KBM-7 (cell line): ENCODE measurements at places on chromosomes 6 and 20.

- peak; percentile 12 for DNase-seq
Measured at GRCh38 chr6:16493112-16493511, 254.7 kb downstream of the GMPR start.

GRCh38 chr6:99979953-99980352 is 14.1 kb downstream of the MCHR2 start:
- no peak for DNase-seq

DNA sequence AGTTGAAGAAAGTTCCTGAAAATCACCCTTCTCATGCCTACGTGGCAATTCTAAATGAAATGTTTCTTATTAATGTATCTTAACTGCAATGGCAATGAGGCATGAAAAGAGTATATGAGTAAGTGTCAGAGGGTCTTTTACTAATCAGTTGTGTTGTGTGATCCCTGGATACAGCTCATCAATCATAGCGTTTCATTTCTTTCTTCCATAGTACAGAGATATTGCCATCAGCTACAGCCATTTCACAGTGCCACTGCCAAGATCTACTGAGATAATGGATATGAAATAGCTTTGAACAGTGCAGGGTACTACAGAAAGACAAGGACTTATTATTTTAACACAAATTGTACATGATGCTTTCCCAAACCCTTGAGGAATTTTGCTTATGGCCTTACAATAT is 450.8 kb downstream of the KHDRBS2 start:
- no peak for DNase-seq

DNA sequence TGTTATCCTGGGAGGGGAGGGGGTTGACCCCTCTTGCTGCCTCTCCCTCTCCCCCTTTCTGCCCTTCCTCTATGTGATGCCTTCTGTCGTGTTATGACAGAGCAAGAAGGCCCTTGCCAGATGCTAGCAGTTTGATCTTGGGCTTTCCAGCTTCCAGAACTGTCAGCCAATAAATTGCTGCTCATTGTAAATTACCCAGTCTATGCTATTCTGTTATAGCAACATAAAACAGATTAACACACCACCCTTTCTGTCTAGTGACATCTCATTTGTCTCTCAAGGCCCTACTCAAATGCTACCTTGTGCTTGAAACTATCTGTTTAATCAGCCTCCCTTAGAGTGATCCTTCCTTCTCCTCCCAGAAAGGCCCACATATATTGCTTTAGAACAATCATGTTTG is 16.4 kb upstream of the MAP3K4 start:
- no peak for DNase-seq

DNA sequence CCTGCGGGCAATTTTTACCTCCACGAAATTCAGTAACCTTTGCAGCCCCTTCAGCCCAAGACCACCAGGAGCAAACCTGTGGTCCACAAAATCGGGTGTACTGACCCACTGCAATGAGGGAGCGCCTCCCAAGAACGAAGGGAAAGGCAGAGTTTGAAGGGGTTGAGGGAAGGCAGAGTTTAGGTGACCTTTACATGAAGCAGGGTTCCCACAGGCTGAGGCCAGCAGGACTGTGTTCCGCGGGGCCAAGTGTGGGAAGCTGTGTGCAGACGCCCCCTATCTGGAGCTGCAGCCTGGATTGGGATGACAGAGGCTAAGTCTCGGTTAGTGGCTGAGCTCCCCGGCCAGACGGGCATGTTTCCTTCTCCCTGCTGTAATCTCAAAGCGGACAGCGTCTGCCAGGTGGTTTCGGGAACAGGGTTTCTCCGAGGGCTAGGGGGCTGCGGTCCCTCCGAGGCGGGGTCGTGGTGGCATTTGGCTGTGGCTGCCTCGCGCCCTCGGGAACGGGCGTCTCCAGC is 826 bp upstream of the PYGB start:
- peak; percentile 56 for DNase-seq

GRCh38 chr6:30363459-30363858 is 18.5 kb downstream of the RPP21 start:
- no peak for DNase-seq

GRCh38 chr6:122799916-122800686 is 11.0 kb downstream of the SMPDL3A start:
- no peak for DNase-seq

DNA sequence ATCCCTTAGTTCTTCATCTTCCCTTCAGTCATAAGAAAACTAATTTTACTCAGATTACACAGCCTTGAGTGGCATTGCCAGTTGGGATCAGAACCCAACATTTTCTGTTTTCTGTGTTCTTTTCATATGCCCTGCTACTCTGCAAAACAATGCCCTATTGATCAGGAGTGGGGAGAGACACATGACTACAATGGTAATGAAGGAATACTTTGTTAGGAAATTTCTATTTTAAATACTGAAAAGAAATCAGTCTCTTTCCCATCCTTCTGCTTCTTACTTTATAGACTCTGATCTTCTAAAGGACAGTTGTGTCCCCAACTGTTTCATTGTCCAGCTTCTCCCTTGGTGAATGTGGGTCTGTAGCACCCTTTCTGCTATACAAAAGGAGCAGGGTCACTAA is 5.5 kb upstream of the PKIB start:
- DNase-seq: no peak

- no peak for DNase-seq
Measured at GRCh38 chr20:8309634-8310033, 177.6 kb downstream of the PLCB1 start.

- no peak for DNase-seq
Measured at GRCh38 chr6:144365271-144365670, 80.1 kb downstream of the UTRN start.

DNA sequence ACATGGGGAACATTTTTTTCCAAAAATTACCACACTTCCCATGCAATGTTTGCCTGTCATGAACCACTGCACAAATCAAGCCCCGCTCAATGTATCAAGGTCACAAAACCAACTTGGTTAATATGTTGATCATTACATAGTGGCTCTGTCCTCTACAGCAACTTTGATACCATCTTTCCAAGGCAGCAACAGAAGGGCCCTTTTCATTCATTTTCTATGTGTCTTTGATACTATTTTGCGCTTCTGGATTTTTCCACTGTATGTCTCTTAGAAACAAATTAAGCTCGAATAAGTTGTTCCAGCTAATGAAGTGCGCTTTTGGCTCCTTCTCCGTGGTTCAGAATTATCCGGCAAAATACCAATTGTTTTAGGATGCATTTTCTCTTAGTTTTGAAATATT is 1.5 kb downstream of the ZHX3 start:
- no peak for DNase-seq

DNA sequence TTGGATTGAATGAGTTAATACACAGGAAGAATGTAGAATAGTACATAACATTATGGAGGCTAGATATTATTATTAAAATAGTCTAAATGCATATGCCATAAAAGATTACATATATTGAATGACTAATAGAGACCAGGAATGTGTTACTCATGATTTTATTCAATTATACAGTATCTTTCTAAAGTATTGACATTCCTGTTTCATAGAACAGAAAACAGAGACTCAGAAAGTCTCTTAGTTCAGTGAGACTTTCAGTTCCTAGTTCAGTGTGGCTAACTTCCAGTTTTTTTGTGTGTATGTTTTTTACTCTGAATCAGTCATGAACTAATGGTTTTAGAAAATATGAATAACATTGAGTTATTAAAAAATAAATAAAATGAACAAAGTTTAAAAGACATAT is 34.6 kb upstream of the TMEM244 start:
- no peak for DNase-seq

DNA sequence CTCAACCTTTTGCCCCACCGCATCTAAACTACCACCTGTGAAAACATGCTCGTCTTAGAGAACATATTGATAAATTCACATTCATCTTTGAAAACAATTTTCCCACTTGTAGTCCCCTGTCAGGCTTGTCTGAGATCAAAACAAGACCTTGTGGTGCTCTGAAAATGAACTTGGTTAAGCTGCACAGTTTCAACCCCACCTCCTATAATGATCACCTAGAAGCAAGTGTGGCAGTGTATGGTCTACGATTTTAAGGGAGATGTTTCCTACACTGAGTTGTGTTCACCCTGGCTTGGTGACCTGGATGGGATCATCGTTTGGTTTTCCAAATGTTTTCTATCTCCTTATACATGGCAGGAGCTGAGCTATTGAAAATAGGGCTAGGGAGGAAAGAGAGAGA is 539.4 kb downstream of the DOK5 start:
- no peak for DNase-seq

DNA sequence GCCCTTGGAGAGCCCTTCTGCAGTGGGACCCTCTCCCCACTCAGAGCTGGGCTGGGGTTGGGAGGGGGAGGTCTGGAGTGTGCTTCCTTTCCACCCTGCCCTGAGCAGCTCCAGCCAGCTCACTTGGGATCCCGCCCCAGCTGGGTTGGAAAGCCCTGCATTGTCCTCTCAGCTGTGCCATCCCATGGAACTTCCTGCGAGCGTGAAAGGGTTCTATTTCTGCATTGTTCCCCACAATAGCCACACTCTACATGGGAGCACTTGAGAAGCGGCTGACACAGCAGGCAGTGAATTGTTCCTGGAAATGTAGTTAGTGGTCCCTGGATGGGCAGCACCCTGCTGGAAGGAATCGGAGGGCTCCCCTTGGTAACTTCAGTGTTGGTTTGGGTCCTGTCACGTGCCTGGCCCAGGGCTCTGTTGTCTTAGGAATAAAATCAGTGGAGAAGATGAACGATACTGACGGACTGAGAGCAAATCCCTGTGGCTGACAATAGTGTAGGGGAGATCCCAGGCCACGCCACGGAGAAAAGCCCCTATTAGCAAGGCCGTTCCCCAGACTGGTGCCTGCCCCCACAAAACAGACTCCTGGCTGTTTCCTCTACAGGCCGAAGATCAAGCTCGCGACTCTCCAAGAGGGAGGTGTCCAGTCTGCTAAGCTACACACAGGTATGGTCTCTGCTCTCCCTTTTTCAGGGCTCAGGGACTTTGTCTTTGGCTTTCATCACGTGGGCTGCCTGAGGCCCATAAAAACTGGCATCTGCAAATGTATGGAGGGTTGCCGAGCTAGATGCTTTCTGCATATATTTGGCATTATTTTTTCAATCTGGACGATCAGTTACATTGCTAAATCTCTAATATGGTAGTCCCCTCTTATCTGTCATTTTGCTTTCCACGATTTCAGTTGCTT is 18.8 kb downstream of the DNMT3B start:
- no peak for DNase-seq

DNA sequence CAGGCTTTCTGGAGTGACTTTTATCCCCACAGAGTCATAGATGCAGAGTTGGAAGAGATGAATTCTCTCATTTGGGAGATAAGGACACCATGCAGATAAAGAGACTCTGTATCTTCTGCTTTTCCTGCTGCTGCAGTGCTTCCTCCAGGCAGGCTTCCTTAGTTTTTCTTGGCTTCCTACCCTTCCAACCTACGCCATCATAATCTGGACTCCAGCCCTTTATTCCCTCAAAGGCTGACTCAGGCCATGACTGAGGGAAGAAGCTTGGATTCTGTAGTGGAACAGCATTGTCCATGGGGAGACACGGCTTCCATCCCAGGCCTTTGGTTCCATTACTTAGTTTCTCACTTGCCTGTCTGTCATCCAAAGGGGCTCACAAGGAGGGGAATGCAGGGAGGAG is 6.5 kb upstream of the RNF24 start:
- no peak for DNase-seq

- DNase-seq: peak; percentile 37
Measured at GRCh38 chr6:133701633-133702331, 187.1 kb upstream of the TCF21 start.

- DNase-seq: no peak
Measured at GRCh38 chr6:4491501-4492260, 284.5 kb upstream of the CDYL start.

- DNase-seq: no peak
Measured at GRCh38 chr20:34033903-34034302, 40.2 kb downstream of the RALY start.

DNA sequence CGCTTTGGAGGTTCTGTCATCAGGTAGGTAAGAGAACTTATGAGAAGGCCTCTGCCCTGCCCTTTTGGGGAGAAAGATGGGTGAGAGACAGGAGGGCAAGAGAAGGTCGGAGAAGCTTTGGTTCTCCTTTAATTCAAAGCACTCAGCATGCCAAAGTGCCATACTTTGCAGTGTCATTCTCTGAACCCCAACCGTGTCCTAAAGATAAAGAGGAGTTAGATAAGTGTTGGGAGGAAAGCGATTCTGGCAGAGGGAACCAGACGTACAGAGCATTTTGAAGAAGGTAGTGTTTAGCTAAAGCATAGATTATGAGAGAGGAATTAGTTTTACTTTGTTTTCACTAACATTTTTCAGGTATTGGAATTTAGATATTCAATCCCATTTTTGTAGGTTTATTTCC is 40.3 kb downstream of the NKAIN2 start:
- DNase-seq: no peak

GRCh38 chr6:162625846-162626540 is 101.6 kb downstream of the PRKN start:
- DNase-seq: no peak

GRCh38 chr6:41155132-41155805 is 1.1 kb upstream of the TREML1 start:
- no peak for DNase-seq

- DNase-seq: peak; percentile 28
Measured at GRCh38 chr20:57622579-57623381, 2.6 kb upstream of the ZBP1 start.

DNA sequence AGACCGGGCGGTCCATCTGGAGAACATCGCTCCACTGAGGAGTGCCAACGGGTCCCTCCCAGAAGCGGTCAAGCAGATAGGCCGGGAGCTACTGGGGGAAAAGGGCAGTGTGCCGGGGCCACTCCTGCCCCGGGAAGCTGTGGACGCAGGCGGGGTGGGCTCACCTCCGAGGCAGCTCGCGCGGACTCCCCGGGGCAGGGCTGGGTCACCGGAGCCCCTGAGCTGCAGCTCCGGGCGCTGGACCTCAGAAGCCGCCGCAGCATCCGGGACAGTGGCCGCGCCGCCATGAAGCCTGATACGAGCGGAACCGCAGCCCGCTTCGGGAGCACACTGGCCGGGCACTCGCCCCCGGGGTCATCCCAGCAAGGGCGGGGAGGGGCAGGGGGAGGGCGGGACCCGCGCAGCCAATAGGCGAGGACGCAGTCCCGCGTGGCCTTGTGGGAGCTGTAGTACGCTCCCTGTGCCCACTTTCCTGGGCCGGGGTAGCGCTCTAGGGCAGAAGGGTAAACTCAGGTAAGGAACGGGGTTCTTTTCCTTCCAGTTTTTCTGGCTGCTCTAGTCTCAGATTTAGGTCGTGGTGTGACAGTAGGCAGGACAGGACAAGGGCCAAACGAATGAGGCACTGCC is at the start of gene MOCS1:
MOCS1 (minus strand) TSS at position 332 of the 627 bp plus-strand sequence; CDS start at position 287, 45 bp downstream.
- peak; percentile 35 for DNase-seq
